ENCODE measurements at places on chromosomes 11 and 22. TPM values are rescaled to one million over a fixed set of nuclear protein-coding genes. Genes with fewer than 3 reads are reported as not detected.

DNA sequence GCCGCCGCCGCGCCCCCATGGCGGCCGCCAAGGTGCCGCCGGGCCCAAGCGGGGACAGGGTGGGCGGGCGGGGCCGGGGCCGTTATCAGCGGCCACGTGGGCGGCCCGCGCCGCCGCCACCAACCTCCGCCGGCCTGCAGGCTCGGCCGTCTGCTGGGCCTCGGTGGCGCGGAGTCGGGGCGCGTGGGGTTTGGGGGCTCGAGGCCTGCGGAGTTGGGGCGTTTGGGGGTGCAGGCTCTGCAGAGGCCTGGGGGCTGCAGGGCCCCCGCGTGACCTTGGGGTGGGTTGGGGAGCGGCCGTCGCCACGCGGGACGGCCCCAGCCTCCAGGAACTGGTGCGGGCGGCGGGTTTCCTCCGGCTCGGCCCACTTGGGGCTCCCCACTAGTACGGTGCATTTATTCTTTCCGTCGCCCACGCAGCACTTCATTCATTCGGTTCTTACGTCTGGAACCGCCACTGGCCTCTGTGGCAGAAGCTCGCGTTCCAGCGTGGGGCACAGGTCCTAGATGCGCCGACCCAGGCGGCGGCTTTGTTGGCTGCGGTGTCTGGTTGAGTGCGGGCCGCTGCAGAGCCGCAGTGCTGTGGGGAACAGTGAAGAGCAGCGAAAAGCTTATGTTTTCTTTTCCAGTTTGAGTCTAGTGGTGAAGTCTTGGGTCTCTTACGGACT, 740 bp upstream of the TRMT2A start:
- DNase-seq, result peak; percentile 61

DNA sequence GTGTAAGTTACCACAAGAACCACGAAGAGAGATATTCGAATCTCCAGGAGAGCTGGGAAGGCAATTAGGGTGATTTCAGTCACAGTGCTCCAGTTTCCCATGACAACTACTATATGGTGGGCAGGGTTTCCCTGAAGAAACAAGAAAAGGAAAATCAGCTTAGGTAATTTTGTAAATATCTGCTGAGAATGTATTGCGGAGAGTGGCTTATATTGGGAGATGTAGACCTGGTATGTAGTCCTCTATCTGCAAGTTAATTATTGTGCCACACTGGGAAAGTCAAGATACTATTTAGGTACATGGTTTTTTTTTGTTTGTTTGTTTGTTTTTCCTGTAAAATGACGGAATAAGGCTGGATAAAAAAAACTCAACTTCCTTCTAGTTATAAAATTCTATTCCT, at the start of gene OR6M1:
OR6M1 (minus strand) TSS at position 101 of the 400 bp plus-strand sequence; CDS start at position 101, 0 bp downstream.
- DNase-seq, result no peak

DNA sequence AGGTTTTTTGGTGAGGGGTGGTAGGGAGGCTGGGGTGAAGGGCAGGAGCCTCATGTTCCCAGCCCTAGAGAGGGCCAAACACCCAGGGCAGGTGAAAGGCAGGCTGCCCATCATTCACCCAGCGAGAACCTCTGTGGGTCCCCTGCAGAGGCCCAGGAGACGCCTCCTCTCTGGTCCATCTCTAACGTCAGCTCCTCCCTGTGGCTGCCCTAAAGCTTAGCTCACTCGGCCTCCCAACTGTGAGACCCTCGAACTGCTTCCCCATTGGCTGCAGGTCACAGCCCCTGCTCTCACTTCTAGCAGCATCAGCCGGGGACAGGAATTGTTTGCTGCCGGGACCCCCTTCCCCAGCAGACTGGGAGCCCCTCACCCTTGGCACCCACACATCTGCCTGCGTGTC, 615 bp upstream of the NFAM1 start:
- DNase-seq, result no peak

Gene PTGDR2
- total RNA-seq, result 0.09 TPM
